Stimulated activated CD4-positive, alpha-beta T cell treated with anti-CD3 and anti-CD28 coated beads, Interleukin-2, amount 100 ng/mL, for 24 hours (primary cell): ENCODE measurements at places on chromosomes 2 and 18.

- DNase-seq = peak; percentile 27
These were observed 112.8 kb upstream of the MAP3K20 start for GRCh38 chr2:172962824-172963223.

- DNase-seq = no peak
These were observed 589.1 kb upstream of the CDH2 start for GRCh38 chr18:28766027-28766426.

DNA sequence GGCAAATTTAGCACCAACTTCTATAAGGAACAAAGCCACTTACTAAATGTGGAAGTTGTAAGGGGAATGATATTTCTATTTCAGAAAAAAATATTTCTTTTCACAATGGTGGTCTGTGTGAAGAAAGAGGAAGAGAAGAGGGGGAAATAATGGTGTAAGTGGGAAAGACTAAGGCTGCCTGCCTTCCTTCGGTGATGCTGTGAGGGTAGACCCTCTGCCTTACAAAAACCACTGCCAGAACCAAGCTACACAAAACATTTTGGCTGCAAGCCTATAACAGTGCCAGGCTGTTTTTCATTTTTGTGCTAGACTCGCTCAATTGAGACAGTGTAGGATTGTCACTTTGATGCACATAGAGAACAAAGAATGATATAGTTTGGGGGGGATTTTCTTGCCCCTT lies 286.6 kb downstream of the ZEB2 start:
- DNase-seq = no peak

DNA sequence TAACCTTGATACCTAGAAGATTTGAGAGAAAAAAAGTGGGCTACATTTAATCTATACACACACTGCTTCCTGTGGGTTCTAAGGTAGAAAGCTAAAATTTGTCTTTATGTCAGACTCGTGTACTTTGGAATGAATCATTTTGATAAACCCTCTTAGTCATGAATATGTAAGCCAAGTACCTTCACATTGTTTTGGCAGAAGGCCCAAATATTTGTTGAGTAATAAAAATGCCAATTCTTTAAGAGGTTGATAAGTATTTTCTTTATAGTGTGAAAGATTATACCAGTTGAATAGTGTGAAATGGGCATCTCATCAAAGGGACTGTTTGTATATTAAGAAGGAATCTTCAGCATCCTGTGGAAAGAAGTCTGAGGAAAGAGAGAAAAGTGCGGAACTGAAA lies 1464.7 kb upstream of the ZEB2 start:
- no peak for DNase-seq

DNA sequence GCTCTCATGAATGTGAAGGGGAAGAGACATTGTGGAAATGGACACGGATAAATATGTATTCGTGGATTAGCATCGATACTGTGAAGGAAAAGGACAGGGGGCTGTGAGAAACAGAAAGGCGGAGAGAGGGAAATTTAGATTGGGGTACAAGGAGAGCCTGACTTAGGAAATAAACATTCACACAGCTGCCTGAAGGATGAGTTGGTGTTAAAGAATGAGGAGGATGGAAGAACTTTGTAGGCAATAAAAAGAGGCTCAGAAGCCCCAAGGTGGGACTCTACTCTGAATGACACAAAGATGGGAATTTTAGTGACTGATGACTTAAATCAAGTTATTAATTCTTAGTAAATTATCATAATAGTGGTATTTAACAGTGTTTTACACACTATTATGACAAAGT lies 10.1 kb downstream of the MYO1B start:
- no peak for DNase-seq

DNA sequence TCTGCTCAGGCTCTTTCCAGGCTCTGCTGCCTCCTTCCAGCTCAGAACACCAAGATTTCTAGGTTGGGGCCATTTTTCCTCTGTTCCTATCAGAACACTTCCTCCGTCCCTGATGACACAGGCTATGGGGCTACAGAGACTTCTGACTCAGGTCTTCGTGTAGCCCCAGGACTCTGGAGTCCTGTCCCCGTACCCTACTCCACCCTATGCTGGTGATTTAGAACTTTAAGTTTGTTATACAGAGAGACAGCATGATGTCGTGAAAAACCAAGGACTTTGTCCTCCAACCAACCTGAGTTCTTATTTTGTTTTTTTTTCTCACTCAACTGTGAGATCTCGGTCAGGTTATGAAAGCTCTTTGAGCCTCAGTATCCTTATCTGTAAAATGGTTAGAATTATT lies 78.7 kb downstream of the HS1BP3 start:
- no peak for DNase-seq

- no peak for DNase-seq
These were observed 555.0 kb downstream of the ZEB2 start for GRCh38 chr2:143964891-143965290.

DNA sequence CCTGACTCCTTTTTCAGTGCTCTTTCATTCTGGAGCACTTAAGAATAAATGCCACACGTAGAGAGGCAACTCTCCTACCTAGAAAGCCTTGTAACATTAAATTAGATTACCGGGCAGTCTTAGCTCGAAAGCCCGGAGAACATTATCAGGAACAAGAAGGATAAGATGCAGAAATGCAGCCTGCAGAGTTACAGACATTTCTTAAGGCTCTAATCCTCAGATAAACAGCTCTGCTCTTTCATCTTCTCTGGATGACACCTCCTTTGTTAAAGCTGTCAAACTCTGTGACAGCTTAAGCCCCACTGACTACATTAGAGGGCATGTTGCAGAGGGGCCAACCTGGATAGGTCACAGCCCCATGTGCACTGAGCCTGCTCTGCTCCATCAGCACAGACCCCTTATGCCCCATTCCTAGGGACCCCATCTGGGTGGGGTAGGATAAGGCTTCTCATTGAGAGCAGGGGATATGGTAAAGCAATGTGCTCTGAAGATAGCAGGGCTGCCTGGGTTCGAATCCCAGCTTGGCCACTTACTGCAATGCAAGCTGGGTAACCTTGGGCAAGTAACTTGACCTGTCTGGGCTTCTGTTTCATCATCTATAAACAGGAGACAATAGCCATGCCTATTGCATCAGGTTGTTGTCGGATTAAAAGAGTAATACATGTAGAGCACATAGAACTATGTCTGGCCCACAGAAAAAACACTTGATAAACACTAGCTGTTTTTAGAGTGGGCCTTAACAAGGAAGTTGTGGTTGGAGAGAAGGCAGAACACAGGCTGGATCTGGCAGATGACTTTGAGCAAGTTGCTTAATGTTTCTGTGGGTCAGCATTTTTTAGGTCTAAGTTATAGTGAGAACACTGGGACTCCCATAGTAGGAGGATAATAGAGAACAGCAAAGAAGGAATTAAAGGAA lies 111.4 kb downstream of the THNSL2 start:
- DNase-seq = no peak

DNA sequence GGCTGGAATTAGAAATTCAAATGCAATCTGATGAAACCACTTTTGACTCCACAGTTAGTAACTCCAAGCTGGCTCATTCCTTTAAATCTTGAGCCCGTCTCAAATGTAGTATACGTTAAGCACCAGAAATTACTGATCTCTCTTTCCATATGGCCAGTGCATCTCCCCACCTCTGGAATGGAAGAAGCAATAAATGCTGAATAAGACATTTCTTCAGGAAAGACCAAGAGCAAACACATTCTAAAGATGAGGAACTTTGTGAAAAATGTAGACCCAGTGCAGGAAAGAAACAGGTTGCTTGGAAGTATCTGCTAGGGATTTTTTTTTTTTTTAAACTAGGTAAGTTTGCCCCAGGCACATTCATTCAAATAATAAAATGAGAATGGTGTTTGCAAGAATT lies 143.1 kb upstream of the FBXO11 start:
- no peak for DNase-seq
